ENCODE measurements at places on chromosomes 2 and 18.

DNA sequence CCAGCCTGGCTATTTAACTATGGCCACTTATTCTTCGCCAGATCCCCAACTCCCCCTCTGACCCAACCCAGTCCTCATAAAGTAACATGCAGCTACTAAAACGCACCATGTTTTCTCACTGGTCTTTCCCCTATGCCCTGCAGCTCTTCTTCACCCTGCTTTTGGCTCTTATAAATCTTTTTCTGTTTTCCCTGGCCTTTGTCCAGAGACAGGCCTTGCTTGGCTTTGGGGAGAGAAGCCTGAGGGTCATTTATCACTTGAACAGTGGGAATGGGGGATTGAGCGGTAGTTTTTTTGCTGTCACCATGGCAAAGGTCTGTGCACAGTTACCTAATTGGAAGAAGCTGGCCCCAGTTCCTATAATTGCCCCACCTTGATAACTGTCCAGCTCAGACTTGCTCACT, 202.9 kb upstream of the NT5C1B start:
- DNase-seq = no peak

DNA sequence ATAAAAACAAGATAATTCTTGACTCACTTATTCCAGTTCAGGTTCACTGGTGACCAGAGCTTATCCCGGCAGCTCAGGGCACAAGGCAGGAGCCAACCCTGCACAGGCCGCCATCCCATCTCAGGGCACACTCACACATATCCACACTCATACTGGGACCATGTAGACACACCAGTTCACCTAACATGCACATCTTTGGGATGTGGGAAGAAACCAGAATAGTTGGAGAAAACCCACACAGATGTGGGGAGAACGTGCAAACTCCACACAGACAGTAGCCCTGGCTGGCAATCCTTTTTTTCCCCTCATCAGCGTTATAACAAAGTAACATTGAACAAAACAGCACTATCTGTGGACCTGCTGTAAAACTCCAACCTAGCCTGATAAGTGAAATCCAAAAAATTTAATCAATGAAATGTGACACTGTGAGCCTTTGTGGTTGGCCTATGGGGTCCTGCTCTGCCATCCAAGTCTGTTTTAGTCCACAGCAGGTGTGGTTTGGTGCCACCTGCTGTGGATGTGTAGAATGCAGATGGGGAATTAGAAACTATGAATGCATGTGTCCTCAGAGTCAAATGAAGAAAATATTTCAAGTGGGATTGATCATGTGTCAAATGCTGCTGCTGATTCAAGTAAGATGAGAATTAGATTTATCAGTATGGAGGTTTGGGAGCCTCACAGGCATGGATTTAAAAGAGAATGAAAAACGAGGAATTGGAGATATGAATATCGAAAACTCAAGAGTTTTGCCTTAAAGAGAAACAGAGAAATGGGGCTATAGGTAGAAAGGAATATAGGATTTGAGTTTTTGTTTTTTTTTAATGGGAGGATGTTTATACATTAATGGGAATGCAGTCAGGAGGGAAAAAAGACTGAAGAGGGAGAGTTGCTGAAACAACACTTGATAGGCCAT, 47.0 kb downstream of the UGP2 start:
- peak; percentile 39 for DNase-seq

DNA sequence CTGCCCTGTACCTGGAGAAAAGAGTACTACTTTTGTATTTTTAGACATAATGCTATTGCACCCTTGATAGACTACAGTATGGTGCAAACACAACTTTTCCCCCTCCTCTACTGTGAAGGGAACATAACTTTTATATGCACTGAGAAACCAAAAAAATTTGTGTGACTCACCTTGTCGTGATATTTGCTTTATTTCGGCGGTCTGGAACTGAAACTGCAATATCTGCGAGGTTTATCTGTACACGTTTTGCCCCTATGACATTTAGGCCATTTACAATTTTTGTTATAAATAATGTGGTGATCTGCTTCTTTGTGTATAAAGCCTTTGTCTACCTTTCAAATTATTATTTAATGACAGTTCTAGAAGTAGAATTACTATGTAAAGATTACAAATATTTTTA, 34.4 kb upstream of the AAK1 start:
- DNase-seq = no peak

DNA sequence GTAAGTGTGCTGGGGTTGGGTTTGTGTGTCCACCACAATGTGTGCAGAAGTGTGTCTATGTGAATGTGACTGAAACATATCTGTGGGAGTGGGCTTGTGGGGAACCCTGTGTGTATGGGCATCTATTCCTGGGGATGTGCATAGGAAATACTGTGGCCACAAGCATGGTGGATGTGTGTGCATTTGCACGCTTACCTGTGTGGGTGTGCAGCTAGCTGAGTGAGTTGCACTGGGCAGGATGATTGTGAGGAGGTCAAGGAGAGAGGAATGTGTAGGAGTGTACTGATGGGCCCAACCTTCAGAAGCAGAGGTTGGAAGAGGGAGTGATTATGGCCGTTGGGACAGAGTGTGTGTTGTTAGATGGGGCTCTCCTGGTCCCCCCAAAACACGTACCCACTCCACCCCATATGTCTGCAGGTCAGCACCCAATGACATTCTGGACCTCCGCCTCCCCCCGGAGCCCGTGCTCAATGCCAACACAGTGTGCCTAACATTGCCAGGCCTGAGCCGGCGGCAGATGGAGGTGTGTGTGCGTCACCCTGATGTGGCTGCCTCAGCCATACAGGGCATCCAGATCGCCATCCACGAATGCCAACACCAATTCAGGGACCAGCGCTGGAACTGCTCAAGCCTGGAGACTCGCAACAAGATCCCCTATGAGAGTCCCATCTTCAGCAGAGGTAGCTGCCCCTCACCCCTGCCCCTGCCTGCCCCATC, 1.2 kb downstream of the WNT10A start:
- no peak for DNase-seq

GRCh38 chr18:49019446-49020045, 68.8 kb upstream of the SMAD7 start:
- no peak for DNase-seq

- DNase-seq = no peak
Measured at GRCh38 chr2:216546641-216547403, 48.2 kb downstream of the RPL37A start.

- no peak for DNase-seq
Measured at GRCh38 chr2:31522786-31523185, 58.0 kb downstream of the SRD5A2 start.

DNA sequence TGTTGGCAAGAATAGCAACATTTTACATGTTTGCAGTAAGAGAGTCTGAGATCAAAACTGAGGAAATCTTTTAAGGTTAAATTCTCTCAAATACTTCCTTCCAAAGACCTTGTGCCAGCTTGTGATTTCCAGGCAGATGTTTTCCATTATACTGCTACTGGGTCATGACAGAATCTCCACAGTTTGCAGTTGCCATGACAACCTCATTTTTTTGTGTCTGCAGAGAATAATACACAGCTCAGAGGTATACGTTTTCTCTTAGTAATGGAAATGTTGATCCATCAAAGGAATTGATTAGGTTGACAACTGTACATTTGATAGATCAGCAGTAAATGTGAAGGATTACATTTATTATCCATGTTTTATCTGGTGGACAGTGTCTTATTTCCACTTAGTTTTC, 29.1 kb upstream of the CSRNP3 start:
- no peak for DNase-seq

- no peak for DNase-seq
Measured at GRCh38 chr2:174248998-174249592, 763 bp upstream of the OLA1 start.

DNA sequence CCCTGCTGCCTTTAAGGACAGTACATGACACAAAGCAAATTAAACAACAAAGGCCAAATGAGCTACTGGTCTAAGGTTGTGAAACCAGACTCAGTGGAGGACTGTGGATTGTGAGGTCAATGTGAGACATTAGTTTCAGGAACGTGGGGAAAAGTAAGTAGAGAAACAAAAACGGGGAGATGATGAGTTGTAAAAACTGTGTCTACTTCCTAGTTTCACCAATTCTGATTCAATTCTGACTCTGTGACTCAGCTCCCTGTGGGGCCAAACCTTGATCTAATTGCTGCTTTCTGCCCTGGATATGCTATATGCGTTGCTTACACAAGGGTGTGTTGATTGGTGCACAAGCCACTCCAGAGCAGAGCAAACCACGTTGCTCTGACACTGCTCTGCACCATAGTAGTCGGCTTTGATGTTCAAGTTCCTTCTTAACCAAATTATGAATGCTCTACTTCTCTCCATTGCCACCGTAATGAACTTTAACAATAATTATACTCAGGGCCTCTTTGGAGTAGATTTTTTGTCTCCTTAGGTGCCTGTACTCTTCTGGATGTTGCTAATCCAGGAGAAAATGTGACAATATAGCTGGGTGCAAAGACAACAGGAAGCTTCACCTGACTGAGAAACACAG, 1640.1 kb upstream of the CELF4 start:
- DNase-seq = no peak

DNA sequence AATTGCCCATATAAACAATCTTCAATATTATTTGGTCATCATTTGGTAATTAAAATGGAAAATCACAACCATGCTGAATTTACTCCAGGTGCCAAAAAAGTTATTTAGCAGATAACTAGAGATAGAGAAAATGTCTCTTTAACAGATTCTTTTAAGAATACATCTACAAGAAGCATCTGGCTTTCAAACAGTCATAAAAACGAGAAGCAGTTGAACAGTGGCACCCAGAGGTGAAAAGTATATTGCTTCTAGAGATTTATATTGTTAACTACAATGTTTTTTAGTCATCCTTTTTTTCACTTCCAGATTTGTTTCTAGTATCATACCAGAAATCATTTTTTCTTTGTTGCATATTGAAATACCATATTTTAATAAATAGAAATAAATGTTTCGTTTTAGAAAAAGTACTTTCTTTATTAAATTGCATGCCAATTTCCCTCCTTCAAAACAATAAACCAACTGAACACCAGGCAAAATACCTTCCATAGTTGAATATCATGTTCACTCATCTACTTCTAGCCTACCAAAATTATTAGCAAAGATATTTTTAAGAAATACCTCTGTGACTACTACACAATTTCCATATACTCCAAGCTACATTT, 65.4 kb upstream of the HNRNPA3 start:
- peak; percentile 80 for DNase-seq
